ENCODE measurements at places on chromosomes 6 and 20.

DNA sequence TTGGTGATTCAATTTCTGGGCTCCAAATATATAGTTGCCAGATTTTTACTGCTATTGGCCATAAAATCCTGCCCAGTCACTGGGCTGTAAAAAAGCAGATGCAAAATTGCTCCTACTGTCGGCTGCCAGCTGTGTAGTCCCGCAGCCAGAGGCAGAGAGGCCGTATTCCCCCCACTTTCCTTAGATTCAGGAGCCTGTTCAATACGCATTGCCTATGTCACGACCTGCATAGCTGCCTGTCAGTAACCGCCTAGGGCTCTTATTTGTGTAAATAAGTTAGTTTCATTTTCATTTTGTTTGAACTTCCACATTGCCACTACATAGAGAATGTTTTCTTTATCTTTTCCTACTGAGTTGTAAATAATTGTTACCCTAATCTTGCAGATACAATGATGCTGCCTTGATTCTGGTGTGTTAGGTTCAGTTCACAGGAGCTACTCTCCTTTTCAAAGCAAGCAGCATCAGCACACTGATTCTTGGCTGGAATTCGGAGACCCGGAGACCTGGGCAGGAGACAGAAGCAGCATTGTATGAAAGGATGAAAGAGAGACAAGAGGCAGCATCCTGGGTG lies 46.0 kb upstream of the UST start:
- DNase-seq = no peak

DNA sequence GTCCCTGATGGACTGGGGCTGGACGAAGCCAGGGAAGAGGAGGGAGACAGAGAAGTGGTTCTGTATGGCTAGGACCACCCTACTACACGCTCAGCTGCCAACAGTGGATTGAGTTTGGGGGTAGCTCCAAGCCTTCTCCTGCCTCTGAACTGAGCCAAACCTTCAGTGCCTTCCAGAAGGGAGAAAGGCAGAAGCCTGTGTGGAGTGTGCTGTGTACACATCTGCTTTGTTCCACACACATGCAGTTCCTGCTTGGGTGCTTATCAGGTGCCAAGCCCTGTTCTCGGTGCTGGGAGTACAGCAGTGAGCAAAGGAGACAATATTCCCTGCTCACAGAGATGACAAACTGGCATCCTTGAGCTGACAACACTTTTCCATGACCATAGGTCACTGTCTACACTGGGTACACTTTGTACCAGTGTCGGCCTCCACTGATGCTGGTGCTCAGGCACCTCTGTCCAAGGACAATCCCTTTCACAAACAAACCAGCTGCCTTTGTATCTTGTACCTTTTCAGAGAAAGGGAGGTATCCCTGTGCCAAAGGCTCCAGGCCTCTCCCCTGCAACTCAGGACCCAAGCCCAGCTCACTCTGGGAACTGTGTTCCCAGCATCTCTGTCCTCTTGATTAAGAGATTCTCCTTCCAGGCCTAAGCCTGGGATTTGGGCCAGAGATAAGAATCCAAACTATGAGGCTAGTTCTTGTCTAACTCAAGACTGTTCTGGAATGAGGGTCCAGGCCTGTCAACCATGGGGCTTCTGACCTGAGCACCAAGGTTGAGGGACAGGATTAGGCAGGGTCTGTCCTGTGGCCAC lies 11.3 kb upstream of the RBCK1 start:
- no peak for DNase-seq

DNA sequence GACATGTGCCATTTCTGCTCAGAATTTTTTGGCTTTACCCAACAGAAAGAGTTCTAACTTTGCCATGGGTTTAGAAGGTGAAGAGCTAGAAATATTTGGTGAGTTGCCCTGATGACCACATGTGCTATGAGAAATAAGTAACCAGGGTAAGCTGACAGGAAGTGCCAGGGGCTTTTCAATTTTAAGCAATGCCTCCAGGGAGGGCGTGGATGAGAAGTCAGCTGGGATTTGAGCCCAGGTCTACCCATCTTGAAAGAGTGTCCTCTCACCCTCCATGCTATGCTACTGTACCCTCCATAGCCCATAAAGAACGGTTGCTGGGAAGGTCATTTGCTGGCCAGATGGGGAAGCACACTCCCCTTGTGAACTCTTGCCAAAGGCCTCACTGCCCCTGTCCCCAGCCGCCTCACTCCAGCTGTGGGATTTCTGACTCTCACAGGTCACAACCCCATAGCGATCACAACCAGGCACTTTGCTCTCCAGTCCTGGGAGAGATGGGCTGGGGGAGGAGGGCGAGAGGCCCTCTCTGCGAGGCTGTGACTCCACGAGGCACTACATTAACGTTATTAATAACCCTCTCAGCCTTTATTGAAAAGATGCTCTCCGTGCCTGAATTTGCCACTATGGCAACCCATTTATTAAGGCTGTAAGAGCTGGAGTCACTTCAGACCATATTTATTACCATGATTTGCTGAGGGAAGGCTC lies 291.1 kb downstream of the DHX35 start:
- no peak for DNase-seq

- no peak for DNase-seq
Observed at GRCh38 chr6:15363164-15363522, 117.3 kb downstream of the JARID2 start.

- DNase-seq = no peak
Observed at GRCh38 chr6:26594730-26595632, 1.8 kb upstream of the ABT1 start.

- DNase-seq = no peak
Observed at GRCh38 chr6:79780881-79781280, 149.8 kb downstream of the SH3BGRL2 start.

DNA sequence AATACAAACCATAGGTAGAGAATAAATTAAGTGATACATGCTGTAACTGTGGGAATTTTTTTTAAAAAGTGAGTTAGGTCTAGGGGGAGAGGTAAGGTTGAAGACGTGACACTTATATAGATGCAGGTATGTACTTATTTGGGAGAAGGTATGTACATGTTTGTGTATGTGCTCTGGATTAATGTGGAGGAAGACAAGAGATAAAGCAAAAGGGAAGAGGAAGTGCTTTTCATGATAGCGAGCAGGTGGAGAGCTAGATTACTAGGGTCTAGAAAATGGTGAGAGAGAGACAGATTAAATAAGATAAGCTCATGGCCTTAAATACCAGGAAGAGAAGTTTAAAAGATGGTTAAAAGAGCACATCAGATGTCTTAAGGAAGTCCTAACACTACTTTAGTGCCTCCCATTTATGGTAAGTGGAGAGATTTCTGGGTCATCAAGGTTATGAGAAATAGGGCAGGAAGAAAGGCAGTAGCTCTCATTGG lies 92.5 kb downstream of the MAN1A1 start:
- no peak for DNase-seq

DNA sequence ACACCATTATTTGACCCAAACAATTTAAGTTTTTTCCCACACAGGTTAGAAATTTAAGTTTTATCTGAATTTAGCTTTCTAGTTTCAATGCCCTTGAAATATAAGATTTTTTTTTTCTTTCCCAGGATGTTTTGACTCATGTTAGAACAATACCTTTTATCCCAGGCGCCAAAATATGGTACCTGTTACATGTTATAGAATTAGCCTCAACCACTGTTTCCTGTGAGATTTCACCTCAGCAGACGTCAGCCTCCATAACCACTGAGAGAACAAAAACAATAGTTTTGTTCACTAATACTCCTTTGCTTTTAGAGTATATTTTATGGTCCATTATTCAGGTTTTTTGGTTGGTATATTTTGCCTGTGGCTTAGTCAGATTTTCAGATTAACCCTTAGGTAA lies 302.9 kb downstream of the CDKAL1 start:
- no peak for DNase-seq

- no peak for DNase-seq
Observed at GRCh38 chr6:82467338-82467737, 103.7 kb downstream of the TPBG start.

DNA sequence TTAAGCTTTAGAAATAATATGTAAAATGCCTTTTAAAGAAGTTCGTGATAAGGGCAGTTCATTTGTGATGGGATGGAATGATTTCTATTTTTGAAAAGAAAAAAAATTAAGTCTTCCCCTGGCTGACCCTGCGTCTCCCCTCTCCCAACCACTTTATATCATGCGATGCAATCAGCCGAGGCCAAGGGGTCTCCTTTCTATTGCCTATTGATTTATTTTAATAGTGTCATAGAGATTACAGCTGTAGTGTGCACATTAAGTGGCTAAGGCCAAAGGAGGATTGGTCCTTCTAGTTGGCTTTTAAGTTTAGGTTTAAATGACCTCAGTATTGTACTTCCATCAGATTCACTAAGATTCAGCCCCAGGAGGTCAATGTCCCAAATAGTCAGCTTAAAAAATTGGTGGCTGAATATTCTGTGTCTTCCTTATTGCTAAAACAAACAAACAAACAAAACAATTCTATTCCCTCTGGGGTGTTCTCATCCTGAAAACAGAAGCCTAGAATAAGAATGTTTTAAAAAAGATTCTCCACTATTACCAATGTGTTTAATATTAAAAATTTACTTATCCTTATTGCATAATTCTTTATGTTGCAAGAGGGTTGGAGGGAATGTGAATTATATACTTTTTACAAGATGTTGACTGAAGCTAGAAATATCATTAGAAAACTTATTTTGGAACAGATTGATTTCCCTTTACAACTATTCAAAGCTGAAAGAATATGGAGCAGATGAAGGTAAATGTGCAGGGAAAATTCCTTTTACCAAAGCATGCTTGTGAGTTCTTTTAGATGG lies 359.1 kb downstream of the SAMD5 start:
- no peak for DNase-seq

DNA sequence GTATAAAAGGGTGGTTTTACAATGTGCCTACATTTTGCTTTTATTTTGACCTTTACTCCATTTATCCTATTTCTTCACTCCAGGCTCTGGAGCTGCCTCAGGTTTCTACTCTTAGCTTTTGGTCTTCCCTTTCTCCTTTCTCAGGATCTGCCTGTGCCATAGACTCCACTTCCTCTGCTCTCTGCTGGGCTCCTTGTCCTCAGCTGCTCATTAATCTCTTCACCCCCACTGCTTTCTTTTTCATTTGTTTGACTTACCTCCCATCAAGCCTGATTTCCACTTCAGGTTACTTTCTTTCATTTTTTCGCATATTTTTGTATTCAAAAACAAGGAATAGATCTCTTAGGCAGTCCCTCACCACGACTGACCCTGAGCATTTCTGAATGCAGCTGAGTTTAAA lies 106.8 kb downstream of the COL19A1 start:
- DNase-seq = no peak

GRCh38 chr20:51491393-51491792 lies 51.1 kb downstream of the NFATC2 start:
- no peak for DNase-seq

- DNase-seq = no peak
Observed at GRCh38 chr6:3372184-3372846, 84.5 kb downstream of the SLC22A23 start.

DNA sequence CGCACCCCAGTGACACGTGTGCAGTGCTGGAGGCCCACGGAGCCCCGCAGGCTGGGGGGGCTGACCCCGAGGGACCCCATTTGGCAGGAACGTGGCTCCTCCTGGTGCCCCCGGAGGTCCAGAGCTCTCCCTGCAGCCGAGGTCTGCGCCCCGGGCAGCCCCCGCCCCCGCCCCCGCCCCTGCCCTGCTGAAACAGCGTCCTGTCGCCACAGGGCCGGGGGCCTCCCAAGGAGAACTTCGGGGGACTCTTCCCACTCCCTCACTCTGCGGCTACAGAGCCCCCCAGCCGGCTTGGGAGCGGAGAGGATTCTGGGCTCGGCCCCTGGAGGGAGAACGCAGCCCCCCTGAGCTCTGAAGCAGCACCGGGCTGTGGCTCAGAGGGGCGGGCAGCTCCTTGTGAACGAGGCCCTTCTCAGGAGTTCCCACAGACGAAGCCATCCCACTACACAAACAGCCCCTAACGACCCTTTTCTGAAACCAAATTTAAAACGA lies 115.2 kb downstream of the DLL1 start:
- DNase-seq = no peak

- DNase-seq = no peak
Observed at GRCh38 chr20:62087227-62087626, 21.5 kb upstream of the TAF4 start.

DNA sequence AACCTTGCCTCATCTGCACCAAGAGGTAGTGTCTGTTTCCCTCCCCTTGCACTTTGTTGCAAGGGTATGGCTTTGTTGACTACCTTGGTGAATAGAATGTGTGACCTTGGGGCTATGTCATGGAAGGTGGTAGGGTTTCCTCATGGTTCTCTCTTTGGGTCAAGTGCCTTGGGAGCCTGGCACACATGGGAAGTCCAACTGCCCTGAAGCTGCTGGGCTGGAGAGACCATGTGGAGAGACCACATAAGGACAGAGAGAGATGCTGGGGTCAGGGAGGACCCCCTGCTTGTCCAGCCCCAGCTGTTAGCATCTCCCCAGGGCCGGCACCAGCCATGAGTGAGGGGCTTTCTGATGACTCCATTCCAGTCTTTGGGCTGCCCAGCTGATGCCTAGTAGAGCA lies 95.5 kb upstream of the PAX1 start:
- DNase-seq = no peak

- no peak for DNase-seq
Observed at GRCh38 chr6:142845143-142845571, 99.8 kb downstream of the HIVEP2 start.

DNA sequence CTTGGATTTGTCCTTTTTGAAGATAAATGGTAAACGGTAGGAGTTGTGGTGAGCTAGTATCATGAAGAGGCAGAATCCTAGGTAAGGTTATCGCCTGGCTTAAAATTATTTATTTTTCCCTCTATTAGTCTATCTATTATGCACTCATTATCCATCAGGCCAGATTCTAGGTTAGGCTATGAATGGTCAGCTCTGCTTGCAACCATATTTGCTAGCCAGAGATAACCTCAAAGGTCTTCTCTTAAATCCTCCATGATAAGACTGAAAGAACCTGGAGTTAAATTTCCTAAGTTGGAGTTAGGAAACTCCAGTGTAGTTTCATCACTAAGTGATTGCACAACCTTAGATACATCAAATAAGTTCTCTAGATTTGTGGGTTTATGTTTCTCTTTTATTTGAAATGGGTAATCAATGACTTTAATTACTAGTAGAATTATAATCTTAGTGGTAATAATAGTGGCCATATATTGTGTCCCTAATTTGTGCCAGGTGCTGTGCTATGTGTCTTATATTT lies 302.1 kb upstream of the RUNX2 start:
- no peak for DNase-seq

GRCh38 chr6:114733596-114733995 lies 390.8 kb upstream of the HS3ST5 start:
- no peak for DNase-seq

DNA sequence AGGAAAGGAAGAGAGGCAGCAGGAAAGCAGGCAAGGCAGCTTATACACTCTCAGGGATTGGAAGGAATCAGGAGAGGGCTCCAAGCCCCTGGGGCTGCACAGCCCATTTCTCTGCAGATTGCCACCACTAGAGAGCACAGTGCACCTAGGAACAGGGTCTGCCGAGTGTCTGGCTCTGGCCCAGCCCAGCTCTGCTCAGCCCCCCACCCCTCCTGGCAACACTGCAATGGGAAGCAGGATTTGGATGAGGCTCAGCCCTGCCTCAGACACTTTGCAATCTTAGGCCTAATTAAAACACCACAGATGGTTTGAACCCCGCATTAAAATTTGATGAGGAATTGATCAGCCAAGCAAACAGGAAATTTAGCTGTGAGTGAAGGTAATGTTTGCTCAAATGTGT lies 252.7 kb downstream of the DHX35 start:
- DNase-seq = no peak

GRCh38 chr6:162109480-162110050 lies 618.0 kb downstream of the PRKN start:
- no peak for DNase-seq

- no peak for DNase-seq
Observed at GRCh38 chr20:15498926-15499325, 1074.3 kb downstream of the KIF16B start.

All from activated gamma-delta T cell (primary cell).